CD8-positive, alpha-beta memory T cell (primary cell): ENCODE measurements at places on chromosomes 2 and 18.

GRCh38 chr2:69436596-69436937 lies 668 bp downstream of the NFU1 start:
- DNase-seq = no peak

DNA sequence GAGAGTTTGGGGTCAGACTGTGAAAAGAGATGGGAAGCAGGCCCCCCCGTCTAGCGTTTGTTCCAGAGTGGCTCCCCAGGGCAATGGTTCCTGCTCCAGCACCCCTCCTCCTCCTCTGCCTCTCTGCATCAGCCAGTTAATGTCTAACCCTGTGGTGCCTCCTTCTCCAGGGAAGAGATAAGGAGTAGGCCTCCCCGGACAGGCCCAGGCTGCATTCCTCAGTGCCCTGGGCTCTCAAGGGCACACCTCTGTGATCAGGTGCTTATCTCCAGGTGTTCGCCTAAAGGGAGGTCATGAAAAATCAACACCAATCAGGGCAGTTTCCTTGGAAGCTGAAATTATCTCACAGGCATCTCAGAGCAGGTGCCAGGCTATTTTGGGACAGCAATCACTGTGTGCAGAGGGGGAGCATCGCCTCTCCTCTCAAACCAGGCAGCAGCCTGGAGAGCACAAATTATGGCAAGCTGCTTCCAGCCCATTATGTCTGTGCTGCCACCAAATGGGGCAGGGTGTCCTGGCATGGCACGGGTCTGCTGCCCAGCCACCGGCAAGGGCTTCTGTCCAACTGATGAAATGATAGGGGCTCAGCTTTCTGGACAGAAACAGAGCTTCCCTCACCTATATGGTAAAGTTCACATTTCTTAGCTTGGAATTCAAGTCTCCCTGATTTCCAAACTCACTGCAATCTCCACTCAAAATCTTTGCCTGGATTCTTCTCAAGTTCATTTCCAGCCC lies 255.8 kb upstream of the SLC14A2 start:
- DNase-seq = no peak

DNA sequence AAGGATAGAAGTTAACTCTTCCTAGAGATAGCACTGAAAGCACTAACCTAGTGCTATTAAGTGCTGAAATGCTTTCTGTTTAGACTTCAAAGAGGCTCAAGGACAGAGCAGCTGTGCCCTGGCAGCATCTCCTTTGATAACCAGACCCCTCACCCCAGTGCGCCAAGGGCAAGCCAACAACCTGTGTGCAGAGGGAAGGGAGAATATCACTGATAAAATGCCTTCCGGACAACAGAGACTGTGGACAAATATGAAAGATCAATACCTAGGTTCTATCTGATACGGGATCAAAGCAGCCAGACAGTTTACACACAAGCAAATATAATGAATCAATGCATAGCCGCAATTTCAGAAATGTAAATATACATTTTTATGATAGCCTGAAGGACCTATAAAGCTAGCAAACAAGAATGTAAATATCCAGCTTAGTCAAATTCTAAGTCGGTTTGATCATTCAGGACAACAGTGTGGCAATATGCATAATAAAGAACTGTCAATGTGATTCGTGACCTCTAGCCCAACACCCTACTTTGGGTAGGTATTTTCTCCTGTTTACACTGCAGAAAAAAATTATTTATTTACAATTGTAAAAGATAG lies 91.8 kb upstream of the RFX8 start:
- DNase-seq = no peak

GRCh38 chr2:80238692-80239469 lies 65.7 kb downstream of the LRRTM1 start:
- no peak for DNase-seq

- DNase-seq = no peak
Observed at GRCh38 chr2:51165534-51166260, 133.8 kb upstream of the NRXN1 start.

GRCh38 chr18:74967979-74968378 lies 241.0 kb downstream of the PTGR3 start:
- DNase-seq = no peak

- DNase-seq = no peak
Observed at GRCh38 chr2:215667585-215668377, 231.9 kb upstream of the FN1 start.

DNA sequence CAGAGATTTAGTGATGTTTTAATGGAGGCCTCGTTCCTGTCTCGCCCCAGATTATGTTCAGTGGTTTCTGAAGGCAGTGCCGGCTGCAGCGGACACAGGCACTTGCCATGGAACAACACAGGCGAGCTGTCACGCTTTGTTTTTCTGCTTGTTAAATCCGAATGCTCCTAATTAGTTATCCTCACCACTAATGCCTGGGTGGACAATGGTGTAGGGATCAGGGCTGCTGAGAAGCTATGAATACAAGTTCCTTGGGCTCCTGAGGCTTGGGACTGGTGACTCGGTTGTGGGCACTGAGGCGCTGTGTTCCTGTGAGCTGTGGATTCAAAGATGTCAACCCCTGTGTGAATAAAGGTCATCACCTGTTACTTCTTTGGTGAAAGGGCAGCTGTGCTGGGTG lies 123.5 kb downstream of the PLEKHM3 start:
- DNase-seq = no peak

GRCh38 chr2:150042500-150043171 lies 444.8 kb downstream of the RND3 start:
- no peak for DNase-seq

DNA sequence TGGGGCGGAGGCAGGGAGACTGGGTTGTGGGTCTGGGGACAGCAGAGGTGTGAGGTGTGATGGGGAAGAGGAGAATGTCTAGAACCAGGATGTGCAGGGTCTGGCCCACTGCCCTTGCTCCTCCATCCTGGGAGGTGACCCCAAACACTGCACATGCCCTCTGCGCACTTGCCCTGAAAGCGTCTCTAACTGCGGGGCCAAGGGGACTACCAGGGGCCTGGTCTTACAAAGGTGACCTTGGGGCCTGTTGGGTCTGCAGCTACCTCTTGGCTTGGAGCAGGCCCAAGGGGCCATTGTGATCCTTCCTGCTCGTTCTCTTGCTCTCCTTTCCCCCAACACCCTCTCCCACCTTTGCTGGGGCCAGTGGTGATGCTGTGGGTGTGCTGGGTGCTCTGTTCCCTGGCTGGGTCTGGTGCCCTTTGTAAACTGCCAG lies 48.0 kb upstream of the FAHD2A start:
- DNase-seq = no peak

- no peak for DNase-seq
Observed at GRCh38 chr2:18531194-18531593, 29.3 kb downstream of the RDH14 start.

DNA sequence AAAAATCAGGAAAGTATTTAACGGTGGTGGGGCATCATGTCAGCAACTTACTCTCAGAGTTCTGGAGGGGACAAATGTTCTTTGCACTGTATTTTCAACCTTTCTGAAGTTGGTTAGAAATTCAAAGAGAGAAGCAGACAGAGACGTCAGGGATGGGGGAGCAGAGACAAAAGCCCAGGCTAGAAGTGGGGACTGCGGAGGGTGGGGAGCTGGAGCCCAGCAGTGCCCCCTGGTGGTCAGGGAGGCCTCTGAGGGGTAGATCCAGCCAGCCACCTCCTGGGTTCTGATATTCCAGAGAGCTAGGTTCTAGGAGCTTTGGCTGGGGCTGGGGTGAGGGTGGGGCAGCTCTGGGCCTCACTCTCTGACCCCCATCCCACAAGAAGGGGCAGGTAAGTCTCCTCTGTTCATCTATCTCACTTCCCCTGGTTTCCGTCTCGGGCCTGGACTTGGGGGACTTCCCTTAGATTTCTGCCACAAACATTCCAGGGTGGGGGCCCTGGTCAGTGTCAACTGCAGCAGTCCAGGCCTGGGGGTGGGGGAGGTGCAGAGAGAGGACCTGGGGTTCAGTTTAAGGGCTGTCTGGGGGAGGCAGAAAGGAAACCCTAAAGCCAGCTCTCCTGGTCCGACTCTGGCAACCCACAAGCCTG lies 8.9 kb downstream of the TNS1 start:
- peak; percentile 37 for DNase-seq

DNA sequence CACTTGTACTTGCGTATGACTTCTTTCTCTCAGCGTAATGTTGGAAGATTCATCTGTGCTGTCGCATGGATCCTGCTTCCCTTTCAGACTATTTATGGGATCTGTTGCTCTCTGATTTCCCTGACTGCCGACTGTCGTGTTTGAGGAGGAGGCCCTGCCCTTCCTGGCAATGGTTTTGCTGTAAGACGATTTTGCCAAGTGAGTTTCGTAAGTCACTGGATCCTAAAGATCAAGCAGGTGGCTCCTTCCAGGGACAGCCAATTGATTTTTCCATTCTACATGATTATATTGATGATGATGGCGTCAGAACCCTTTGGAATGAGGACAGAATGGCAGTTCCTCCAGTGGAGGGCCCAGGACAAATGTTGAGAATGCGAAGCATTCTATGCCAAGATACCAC lies 8.7 kb upstream of the B3GNT2 start:
- no peak for DNase-seq

DNA sequence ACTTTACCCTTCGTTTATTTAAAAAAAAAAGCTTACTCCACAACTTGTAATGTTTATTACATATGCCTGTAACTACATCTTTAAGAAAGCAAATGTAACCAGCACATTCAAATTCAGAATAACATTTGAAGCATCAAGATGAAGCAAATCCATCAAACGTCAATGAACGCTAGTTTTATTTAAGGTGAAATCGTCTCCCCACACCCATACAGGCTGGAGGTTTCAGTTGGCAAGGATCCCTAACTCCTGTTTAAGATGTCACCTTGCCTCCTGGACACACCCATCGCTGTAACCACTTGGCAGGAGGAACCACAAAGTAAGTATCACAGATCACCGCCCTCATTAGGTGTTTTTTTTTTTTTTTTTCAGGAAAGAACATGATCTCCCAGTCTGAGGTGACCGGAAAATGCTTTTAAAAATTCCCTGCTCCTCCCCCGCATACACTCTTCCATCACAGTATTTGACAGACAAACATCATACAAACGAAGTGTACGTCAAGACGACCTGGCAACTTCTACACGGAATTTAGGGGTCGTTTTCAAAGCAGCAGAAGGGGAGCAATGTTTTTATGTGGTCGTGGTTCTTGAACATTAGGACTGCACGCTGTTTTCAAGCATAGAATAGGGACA lies 19.7 kb upstream of the STPG4 start:
- peak; percentile 41 for DNase-seq

DNA sequence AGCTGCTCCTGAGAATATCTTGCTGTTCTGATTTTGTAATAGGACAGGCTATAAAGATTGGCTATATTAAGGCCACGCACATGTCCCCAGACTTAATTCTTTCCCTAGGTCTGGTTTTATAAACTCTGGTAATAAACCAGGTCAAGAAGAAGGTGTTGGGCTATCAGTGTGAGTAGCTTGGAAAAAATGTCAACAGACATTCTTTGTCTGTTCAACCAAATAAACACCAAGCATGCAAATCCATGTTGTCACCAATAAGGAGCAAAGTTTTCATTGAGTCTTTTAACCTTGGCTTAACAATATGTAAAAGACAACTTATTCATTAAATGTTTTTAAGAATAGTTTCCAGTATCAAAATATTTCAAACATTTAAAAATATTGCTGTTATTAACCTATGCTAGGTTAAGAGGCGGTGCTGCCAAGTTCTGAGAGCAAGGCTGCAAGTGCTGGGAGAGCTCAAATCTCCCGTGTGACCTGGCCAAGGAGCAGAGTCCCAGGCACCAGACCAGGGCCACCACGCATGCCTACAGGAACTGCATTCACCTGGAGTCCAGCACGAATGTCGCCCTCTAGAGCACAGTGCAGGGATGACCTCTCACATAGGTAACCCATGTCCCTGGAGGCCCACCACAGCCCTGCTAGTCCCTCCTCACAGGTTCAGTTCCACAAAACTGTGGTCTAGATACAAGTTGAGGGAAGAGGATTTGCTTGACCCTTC lies 120.5 kb upstream of the POU3F3 start:
- no peak for DNase-seq

- no peak for DNase-seq
Observed at GRCh38 chr2:215833531-215834162, 179.7 kb downstream of the MREG start.

GRCh38 chr2:213098612-213099011 lies 52.8 kb downstream of the IKZF2 start:
- no peak for DNase-seq

GRCh38 chr18:63562284-63562683 lies 20.1 kb downstream of the SERPINB12 start:
- DNase-seq = no peak

GRCh38 chr2:60759654-60760053 lies 3.6 kb downstream of the PAPOLG start:
- DNase-seq = no peak

DNA sequence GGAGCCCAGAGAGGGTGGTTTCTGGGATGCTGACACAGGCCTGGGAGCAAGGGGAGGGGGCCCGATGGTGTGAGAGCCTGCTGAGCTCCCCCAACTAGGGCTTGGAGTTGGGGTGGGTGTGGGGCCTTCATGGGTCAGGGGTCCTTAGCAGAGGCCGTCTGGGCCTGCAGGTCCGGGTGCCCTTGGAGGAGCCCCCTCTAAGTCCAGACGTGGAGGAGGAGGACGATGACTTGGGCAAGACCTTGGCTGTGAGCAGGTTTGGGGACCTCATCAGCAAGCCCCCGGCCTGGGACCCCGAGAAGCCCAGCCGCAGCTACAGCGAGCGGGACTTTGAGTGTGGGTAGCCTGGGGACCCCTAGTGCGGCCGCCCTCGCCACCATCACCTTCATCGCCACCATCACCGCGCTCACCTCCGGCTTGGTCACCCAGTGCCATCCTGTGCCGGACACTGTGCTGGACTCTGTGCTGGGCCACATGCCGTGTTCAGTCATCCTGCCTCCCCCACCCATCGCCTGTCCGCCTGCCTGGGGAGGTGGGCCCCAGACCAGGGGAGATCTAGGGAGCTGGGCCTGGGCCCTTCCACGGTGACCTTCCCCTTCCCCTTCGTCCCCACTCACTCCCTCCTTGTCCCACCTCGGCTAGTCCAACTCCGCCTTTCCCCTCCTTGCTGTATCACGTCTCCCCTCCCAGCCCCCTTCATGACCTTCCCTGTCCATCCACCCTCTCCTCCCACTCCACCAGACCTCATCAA lies 980 bp downstream of the SLC4A3 start:
- DNase-seq = no peak

DNA sequence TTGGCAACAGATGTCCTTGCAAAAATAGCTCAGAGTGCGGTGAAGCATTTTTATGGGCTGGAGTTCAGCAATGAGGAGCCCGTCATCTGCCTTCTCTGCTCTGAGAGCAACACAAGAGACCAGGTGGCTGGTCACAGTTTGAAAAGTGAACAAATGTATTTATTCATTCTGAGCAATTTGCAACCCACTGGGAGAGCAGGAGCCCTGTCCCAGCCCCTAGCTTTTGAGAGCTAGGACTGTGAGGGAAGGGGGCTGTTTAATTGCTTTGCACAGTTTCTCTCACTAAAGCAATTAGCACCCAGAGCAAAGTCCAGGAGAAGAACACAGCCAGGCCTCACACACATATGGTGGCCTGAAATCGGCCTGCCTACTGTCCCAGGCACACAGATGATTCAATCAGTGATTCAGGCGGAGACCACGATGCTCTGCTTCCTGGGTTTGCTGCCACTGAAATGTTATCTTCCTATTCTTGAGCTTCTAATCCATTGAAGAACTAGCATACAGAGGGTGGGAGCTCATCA lies 646.1 kb upstream of the ACVR2A start:
- no peak for DNase-seq

- DNase-seq = no peak
Observed at GRCh38 chr2:104872866-104873688, 19.2 kb downstream of the POU3F3 start.

- DNase-seq = no peak
Observed at GRCh38 chr2:179129574-179130238, 79.8 kb upstream of the CCDC141 start.
